ENCODE measurements at places on chromosomes 3 and 15.
A peak's percentile ranks its signal among the peaks of the same experiment; 100 is the strongest.

DNA sequence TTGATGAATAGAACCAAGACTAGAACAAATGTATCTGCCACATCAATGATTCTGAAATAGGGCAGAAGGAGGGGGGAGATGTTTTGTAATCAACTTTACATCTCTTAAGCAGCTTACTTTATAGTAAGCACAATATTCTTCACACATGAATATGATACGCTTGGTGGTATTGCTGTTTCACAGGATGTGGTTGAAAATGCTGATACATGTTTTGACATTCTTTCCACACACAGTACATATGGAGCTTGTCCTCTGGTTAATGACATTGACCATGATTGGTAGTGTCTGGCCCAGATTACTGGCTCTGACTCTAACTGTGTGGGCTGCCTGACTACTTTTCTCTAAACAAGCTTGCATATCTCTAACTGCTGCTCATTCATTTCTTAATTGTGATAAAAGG lies 168.9 kb downstream of the KLHL25 start:
- no peak for DNase-seq

- DNase-seq = peak; percentile 68
These were observed 61.3 kb upstream of the CMTM8 start for GRCh38 chr3:32176989-32177701.

DNA sequence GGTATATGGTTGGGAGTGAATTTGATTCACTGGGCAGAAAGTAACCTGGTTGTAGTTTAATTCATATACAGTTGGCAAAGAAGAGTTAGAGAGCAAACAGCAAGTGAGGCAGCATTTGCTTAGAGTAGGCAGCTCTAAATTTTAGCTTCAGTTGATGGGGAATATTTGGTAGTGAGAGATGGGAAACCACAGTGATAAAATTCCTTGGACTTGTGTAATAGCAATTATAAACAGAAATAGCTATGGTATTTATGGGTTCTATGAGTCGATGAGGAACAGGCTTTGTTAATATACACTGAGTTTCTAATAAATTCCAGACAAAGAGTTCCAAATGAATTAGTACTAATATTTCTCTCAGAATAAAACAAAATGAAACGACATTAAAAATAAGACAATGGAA lies 894.0 kb downstream of the ROBO2 start:
- DNase-seq = no peak

DNA sequence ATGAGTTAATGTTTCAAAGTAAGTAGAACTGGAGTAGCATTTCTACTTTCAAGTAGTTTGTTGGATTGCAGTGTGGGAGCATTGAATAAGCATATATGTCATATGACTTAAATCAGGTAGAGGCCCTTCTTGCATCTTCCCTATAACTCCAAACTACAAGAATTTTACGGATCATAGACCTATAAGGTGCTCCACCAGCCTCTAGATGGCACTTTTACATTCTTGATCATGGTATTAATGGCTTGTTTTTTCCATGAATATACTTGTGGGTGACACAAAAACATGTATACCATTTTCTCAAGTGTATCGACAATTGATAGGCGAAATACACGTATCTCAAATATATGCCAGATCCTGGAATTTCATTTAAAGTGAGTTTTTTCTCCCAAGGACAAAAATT lies 311.1 kb downstream of the ZPLD1 start:
- no peak for DNase-seq

- no peak for DNase-seq
These were observed 41.0 kb upstream of the IREB2 start for GRCh38 chr15:78396976-78397375.

GRCh38 chr15:29095746-29096145 lies 173.9 kb downstream of the NSMCE3 start:
- DNase-seq = no peak

DNA sequence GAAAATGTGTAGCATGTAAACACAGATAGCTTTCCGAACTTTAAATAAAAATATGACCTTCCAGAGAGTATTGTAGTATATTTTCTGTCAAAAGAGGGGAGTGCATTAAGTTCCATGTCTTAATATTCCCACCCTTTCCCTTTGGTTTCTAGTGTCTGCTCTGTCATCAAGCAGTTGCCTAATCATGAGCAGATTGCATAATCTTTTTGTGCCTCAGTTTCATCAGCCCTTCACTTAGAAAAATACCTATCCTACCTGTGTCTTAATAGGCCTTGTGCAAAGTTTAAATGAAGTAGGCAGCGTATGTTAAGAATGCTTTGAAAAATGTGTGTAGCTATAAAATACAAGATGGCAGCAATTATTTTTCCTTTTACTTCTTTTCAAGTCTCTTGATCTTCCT lies 52.8 kb downstream of the CALML4 start:
- DNase-seq = no peak

GRCh38 chr3:72159487-72159886 lies 374.5 kb upstream of the PROK2 start:
- DNase-seq = no peak

DNA sequence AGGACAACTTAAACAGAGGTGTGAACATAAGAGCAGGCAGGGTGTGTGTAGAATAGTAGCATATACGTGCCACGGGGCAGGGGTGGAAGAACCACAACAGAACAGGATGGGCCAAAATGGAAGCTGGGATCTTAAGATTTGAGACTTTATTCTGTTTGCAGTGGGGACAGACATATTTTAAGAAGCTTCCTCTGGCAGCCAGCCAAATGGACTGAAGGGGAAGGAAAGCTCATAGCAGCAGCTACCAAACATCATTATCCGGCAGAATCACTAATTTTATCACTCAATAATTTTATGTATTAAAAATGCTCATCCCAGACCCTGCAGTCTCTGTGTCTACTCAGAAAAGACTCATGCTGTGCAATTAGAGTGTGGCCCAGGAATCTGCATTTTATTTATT lies 130.9 kb upstream of the CTDSPL start:
- no peak for DNase-seq

- DNase-seq = no peak
These were observed 16.4 kb upstream of the CFAP100 start for GRCh38 chr3:126378341-126378751.
